Astrocyte (in vitro differentiated cells and primary cell): ENCODE measurements at places on chromosomes 2 and 18. TPM values are rescaled to one million over a fixed set of nuclear protein-coding genes. Genes with fewer than 3 reads are reported as not detected.

ANKRD62 gene
- not detected in 2 replicates for total RNA-seq

OR6B2 gene
- not detected in 2 replicates for total RNA-seq

DNA sequence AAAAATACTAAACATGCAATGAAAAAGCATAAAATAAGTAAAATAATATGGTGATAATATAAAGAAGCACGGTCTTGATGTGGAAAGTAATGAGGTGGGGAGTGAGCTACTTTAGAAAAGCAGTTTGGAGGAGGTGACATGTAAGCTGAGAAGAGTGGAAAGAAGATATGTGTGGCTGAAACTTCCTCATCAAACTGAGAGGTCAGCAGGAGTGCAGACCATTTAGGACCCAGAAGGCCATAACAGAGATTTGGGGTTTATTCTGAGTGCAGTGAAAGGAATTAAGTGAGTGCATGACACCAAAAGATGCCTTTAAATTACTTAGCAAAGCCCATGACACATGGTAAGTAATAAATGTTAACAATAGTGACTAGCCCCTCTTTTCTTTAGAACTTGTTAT lies 24.4 kb upstream of the TMEM182 start:
- H3K4me3 ChIP-seq: peak overlapping the region; percentile 83
- H3K27me3 ChIP-seq: no peaks in the 10 kb centered on the region
- DNase-seq: no peak
- peaks cover 11% of the 10 kb centered on the region for H3K4me1 ChIP-seq
- H3K27ac ChIP-seq: no peak overlapping the region

- H3K4me3 ChIP-seq: peak overlapping the region; percentile 26
- no peaks in the 10 kb centered on the region for H3K27me3 ChIP-seq
- no peaks in the 10 kb centered on the region for H3K36me3 ChIP-seq
- H3K4me1 ChIP-seq: peaks cover 42% of the 10 kb centered on the region
These were observed 42.7 kb downstream of the SH3RF3 start for GRCh38 chr2:109171444-109172334.

FOXI3 gene
- 0.60 and 2.3 TPM in 2 replicates for total RNA-seq

GPR45 gene
- total RNA-seq: 0.22 TPM in 1 of 2 replicates, not detected in the other
